ENCODE measurements at places on chromosomes 11 and 22.

DNA sequence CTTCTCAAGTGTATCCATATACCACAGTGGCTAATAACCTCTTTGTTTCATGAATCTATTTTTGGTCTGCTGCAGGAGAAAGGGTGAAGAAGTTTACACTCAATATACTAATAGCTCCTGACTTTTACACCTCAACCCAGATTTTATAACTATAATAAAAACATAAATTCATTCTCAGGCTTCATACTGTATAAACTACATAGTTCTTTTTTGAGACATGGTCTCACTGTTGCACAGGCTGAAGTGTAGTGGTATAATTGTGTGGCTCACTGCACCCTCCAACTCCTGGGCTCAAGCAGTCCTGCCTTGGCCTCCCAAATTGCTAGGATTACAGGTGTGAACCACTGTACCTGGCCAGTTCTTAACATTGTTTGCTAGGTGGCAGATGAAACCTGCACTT, 17.8 kb upstream of the CCDC179 start:
- no peak for DNase-seq

DNA sequence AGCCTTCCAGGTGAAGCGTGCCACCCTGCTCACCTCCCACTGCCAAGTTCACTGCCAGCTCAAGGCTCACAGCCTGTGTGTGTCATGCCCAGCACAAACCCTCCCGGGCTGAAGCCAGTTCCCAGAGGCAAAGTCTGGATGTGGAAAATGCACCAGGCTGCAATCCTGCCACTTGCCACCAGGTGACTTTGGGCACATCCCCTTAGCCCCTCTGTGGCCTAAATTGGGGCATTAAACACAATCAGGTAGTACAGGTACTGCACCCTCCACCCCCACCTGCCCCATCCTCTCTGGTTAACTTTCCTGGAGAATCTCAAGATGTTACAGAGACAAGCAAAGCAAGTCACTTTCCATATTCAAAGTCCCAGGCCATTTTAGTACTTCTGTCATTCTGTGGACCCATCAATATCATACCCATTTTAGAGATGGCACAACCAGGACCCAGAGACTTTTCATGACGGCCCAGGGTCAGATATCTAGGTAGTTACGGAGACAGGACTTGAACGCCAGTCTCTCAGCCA, 1.8 kb upstream of the RASD2 start:
- DNase-seq = no peak

- DNase-seq = no peak
These were observed 268.1 kb upstream of the ISX start for GRCh38 chr22:34797826-34798225.

- DNase-seq = no peak
These were observed 12.6 kb upstream of the AHNAK start for GRCh38 chr11:62559204-62559603.

- no peak for DNase-seq
These were observed 779 bp downstream of the SELENOH start for GRCh38 chr11:57742087-57742452.

DNA sequence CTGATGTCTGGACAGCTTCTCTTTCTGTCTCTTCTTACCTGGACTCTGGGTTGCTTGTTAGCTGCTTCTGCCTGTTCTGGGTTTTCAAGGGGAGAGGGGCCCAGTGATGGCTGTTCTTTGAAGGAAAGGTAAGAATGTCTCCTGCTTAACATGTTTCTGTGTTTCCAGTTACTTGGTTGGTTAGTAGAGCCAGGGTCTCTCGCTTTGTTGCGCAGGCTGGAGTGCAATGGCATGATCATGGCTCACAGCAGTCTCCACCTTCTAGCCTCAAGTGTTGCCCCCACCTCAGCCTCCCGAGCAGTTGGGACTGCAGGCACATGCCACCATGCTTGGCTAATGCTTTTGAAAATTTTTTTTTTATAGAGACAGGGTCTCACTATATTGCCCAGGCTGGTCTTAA, 126.6 kb downstream of the BCR start:
- no peak for DNase-seq

- DNase-seq = no peak
These were observed 98.8 kb downstream of the MED15 start for GRCh38 chr22:20606041-20606783.

DNA sequence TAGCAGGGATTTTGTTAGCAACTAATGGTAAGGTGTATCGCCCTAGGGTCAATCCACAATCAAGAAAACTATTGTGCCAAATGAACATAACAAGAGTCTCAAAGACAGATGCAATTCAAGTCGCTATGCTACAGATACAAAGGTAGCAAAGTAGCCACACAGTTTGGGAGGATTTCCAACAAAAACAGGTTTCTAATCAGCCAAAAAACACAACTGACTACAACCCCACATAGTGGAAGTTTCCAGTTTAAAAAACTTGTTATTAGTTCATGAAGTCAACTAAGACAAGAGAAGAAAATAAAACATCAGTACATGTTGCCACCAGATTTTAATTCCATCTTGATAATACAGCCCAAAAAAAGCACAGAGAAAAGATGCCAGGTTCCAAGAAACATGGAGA, 38.0 kb downstream of the MYH9 start:
- no peak for DNase-seq

DNA sequence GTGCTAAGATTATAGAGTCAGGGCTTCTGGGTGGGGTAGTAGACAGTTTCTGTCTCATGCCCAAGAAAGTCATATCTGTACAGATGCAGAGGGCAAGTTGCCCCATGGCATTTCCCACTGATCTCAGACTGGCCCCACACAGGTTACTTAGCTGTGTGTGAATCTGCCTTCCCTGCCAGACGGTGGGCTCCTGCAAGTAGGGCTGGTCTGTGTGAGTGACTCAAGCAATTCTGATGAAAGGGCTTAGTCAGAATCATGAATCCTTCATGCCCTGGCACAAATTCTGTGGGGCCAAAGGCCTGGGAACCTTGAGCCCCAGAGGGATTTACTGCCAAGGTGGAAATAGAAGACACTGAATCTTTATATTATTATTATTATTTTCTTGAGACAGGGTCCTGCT, 30.4 kb downstream of the USH1C start:
- no peak for DNase-seq

- no peak for DNase-seq
These were observed 21.6 kb upstream of the SLC36A4 start for GRCh38 chr11:93219440-93219839.

DNA sequence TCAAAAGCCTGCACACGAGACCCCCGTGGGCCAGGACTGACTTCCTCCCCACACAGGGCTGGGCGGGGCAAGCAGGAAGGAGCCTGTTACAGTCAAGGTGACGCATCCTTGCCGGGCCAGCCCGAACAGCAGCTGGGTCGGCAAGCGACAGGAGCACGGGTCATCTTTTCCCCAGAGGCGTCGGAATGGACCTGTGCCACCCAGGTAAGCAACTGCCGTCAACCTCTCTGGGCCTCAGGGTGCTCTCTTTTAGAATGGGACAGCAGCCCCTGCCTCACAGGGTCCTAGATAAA, at the start of gene CYTH4:
CYTH4 (plus strand) TSS at position 124 of the 293 bp plus-strand sequence; CDS start at position 186, 62 bp downstream.
- DNase-seq = peak; percentile 46

GRCh38 chr11:35109827-35110226, 29.1 kb upstream of the CD44 start:
- no peak for DNase-seq

- no peak for DNase-seq
These were observed 13.6 kb downstream of the INCENP start for GRCh38 chr11:62137276-62137861.

- DNase-seq = no peak
These were observed 40.0 kb downstream of the DCUN1D5 start for GRCh38 chr11:103051981-103052380.

GRCh38 chr22:25643232-25644000, 78.9 kb downstream of the GRK3 start:
- no peak for DNase-seq

- DNase-seq = no peak
These were observed 6.3 kb downstream of the TYR start for GRCh38 chr11:89184021-89184420.

DNA sequence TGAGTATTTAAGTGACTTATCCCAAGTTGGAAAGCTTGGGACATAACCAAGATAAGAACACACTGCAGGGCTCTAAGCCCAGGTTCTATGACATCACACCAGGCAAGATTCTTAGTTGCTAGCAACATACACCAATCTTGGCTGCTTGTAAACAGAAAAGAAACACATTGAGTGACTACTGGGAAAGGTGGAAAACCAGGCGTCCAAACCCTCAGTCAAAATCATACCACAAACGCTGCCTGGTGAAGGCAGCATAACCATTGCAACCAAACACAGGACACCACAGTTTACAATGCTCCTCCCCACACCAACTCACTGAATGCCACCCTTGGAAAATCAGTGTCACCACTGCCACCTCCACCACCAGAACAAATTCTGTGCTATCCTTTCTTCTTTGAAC, 379.9 kb downstream of the TTC28 start:
- DNase-seq = no peak

DNA sequence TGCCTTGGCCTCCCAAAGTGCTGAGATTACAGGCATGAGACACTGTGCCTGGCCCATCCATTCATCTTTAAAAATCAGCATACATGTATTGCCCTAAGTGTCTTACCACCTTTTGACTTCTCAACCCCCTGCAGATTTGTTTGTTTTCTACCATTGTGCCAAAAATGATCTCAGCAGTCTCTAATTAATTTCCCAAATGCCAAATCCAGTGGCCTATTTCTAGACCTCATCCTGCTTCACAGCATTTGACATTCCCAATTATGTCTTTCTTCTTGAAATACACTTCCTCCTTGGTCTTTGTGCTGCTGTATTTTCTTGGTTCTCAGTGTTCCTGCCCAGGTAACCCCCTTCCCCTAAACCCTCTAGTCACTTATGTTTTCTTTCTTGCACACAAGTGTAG, 46.0 kb upstream of the GRAMD1B start:
- no peak for DNase-seq

DNA sequence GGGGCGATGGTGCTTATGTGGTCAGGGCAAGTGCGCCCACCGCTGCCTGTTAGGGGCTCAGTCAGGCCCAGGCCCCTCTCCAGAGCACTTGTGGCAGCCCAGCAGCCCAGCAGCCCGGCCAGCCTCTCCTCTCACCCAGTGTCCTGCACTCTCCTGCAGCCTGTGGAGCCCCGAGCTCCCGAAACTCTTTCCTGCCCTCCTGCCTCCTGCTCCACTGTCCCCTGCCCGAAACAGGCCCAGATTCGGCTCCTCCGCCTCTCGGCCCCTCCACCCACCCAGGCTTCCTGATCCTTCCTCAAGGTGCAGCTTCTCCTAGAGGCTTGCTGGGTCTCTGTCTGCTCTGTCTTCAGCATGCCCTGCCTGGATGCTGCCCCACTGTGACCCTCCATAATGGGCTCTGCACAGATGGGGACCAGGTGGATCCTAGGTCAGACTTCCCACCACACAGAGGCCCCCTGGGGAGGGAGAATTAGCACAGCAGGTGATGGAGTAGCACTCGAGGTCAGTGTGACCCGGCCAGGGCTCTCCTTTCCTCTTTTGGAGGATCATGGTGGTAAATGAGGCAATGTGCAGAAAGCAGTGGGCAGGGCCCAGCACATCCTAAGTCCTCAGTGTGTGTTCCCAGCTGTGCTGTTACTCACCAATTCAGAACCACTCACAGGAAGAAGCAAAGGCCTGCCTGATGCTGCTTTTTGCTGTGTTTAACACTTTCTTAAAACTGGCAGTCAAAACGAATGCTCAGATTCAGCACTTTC, 18.6 kb upstream of the NAP1L4 start:
- no peak for DNase-seq

GRCh38 chr22:40363059-40363458, 7.3 kb upstream of the SGSM3 start:
- no peak for DNase-seq

- no peak for DNase-seq
These were observed 53.8 kb downstream of the POLD3 start for GRCh38 chr11:74646215-74646614.

- DNase-seq = no peak
These were observed 96.9 kb downstream of the MTMR3 start for GRCh38 chr22:29979777-29980321.

DNA sequence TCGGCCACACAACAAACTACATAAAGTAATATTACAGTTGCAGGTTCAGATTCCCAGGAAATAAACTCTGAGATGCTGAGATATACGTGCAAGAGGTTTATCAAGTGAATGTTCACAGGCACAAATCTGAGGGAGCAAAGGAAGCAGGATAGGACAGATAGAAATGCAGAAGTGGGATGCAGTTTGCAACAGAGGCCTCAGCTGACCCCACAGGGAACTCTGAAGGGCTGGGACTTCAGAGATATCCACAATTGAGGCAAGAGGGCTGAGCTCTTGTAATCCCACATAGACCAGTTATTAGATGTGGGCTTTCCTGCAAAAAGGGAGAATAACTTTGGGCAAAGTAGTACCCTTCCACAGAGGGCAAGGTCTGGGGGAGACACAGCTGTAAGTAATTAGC, 25.4 kb upstream of the ARHGAP20 start:
- DNase-seq = no peak

DNA sequence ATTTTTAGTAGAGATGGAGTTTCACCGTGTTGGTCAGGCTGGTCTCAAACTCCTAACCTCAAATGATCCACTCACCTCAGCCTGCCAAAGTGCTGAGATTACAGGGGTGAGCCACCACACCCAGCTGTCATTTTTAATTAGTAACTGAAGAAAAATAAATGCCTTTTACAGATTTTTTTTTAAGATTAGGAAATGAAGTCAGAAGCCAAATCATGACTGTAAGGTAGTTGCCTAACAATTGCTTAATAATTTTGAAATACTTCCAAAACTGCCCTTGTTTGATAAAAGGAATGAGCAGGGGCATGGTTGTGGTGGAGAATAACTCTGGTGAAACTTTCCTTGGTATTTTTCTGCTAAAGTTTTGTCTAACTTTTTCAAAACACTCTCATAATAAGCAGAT, 98.9 kb upstream of the SLC5A12 start:
- DNase-seq = no peak

DNA sequence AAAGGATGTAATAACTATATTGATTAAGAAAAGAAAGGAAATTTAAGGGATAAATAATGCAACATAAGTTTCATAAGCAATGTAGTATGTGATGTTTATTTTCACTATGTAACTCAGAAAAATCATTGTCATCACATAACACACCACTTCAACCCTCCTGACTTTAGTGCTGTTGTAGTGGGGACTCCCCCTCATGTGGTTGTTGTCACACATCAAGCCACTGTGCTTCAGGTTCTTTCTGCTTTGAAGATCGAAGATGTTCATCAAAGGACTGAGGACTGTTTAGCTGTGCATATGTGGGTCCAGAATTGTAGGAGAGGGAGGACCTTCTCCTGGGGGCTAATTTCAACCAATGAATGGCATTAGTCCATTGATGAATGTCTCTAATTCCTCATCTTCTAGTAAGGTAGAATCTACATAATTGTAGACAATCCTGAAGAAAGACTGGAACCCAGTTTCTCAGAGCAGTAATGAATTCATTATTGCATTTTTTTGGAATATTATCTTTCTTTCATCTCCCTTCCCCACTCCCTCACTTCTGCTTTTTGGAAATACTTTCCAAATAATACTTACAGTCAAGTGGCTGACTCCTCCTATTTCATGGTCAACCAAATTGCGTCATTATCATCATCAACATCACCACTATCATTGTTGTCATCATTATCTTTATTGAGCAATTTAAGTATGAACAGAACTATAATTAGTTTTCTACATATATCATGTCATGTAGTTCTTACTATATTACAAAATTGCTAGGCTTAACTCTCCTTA, 9.8 kb upstream of the CARD16 start:
- DNase-seq = no peak

GRCh38 chr11:65884716-65885092, 3.6 kb downstream of the FIBP start:
- DNase-seq = peak; percentile 63
